Stimulated activated CD4-positive, alpha-beta T cell treated with anti-CD3 and anti-CD28 coated beads, Interleukin-2, amount 100 ng/mL, for 24 hours (primary cell): ENCODE measurements at places on chromosomes 12 and 14.

DNA sequence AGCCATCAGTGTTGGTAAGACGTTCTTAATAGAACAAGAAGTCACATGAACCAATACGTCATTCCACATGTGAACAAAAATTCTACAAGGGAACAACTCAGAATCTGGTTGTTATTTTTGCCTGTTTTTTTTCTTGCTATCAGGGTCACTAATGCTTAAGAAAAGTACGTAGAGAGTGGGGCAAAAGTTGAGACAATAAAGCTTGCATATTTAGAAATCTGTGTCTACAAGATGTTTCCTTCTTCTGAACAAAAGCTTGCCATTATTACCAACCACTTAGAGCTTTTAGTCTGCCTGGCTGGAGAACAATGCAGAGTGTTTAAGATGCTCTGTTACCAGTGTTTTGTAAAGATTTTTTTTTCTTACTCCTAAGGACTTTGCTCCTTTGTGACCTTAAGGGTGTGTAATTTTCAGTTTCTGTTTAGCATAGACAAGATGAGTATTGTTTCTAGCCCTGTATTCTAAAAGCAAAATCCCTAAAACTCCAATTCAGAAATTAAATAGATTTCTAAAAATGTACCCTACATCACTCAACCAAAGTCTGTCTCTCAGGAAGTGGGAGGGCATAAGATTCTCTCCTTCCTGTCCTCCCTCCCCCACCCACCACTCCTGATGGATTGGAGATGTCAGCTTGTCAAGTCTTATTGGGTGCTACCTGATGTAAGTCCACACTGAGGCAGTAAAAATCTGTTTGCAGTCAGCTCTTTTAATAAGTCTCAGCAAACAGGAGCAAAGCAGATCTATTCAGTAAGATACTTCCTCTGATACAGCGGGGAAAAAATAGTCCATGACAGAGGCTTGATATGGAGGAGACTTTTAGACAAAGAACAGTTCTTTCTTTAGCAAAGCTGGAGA is 267.6 kb downstream of the GRIN2B start:
- DNase-seq = no peak

DNA sequence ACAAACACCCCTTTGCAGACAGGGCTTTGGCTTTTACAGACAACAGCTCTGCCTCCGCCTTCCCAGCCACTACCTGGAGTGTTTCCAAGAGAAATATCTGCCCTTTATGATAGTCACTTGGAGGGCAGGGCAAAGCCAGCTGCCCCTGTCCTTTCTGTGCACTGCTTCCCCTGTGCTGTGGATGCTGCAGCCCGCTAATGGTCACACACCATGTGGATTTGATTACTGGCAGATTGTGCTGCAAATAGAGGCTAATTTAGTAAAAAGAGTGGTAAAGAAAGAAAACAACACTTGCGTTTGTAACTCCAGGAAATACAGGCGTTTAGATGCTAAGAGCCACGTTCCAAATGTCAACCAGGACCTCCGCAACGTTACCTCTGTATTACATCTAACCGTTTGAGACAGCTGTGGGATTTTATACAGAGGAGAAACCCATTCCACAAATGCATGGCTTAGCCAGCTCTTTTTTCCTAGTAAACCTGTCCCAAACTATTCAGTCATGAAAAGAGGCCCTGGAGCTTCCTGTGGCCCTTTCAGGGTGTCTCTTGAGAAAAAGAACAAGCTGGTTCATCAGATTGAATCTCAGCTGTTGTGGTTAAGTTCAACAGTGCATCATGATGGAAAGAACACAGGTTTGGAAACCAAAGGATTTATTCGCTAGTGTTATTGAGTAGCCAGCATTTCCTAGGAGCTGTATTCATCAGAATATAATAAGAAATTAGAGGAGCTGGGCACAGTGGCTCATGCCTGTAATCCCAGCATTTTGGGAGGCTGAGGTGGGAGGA is 30.1 kb upstream of the PWP1 start:
- DNase-seq = no peak

DNA sequence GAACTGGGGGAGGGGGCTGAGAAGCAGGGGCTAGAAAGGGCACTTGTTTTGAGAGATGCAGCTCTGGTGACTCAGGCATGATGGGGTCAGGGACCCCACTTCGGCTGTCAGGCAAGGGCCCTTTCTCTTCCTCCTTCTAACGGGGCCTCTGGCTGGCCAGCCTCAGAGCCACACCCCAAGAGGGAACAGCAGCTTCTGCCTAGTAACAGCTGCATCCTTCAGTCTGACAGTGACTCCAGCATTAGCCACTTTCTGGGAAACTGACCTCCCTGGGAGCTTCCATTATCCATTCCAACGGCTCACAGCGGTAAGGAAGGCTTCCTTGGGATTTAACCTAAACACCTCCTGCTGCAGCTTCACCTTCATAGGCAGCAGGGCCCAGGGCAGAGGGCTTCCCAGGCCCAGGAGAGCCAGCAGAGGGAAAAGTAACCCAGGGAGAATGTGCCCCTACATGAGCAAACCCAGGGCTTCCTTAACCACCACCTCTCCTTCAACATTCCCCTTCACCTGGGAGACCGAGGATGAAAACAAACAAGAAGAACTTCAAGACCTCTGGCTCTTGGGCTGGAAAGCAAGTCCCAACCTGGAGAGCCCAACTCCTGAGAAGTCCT is 2.7 kb downstream of the NCKAP5L start:
- no peak for DNase-seq

- DNase-seq = no peak
Observed at GRCh38 chr14:101191101-101191720, 287.7 kb upstream of the RTL1 start.

GRCh38 chr14:22814941-22815713 is at the start of gene SLC7A7:
Gene SLC7A7, minus strand, starts transcription at chr14:22815435. Its CDS starts 2,037 bp downstream, at chr14:22813398.
- DNase-seq = no peak

DNA sequence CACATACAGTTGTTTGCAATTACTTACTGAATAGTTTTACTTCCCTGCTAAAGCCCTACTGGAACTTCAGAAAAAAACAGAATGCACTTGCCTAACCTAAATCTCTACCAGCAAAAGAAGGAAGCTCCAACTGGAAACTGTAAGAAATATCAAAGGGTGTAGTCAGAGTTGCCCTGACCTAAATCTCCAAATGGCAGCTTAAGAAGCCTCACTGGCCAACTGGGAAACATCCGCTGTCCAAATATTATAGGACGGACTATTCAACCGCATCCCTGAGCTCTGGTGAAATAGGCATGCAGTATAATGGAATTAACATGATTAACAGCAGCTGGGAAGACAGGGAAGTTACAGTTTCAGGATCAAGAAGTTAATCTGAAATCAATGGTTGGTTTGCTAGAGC is 24.3 kb downstream of the ANAPC7 start:
- DNase-seq = no peak

GRCh38 chr12:32896432-32897280 is at the start of gene PKP2:
Gene PKP2, minus strand, starts transcription at chr12:32896777. Its CDS starts 46 bp downstream, at chr12:32896731.
- no peak for DNase-seq
